ENCODE measurements at places on chromosomes 2 and 18.

- DNase-seq: no peak
These were observed 2.4 kb upstream of the MALT1 start for GRCh38 chr18:58668897-58669296.

DNA sequence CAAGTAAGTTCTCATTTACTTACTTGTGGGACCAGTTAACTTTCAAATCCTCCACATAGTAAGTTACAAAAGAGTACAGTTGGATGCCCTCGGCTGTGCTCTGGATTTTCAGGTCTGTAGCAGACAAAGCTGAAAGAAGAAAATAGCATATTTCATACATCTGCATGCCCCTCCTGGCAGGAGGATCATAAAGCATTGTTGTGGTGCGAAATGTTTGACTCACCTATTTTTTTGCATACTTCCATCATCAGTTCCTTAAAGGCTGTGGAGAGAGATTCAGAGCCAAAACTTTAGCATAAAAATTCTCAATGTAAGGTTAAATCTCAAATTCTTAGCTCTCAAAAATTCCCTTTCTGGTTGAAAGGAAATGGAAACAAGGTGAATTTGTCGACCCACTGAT lies 70.8 kb upstream of the LPIN2 start:
- DNase-seq: no peak

DNA sequence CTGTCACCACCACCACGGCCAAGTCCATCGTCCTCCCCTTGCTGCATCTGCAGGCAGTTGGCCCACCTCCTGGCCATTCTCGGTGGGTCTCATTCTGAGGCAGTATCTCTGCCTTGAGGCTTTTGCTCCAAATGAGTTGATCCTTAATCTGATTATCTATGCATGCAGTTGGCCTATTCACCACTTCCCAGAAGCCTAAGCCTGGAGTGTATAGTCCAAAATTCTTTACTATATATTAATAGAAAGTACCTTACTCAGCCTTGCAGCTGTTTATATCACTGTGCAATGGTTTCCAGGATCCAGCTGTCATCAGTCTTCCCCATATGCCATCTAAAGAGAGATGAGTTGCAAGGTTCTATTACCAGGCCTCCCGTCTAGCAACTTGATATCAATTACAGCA lies 292.4 kb downstream of the SS18 start:
- DNase-seq: no peak

- DNase-seq: no peak
These were observed 29.6 kb upstream of the ITGAV start for GRCh38 chr2:186560254-186560653.

DNA sequence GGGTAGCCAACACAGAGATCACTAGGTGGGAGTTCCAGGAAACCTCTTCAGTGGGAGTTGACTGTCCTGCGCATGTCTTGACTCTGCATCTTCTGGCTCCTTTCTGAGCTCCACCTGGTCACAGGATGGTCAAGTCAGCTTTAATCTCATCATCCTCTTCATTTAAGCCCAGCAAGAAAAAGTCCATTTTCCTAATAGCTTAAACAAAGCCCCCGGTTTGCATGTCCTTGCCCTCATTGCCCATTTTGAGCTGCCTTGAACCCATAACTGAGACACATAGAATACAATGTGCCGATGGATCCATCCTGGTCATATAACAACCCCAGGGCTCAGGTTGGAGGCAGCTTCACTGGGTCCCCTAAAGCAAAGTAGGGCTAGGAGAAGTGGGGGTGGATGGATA lies 40.8 kb downstream of the SPATS2L start:
- no peak for DNase-seq

DNA sequence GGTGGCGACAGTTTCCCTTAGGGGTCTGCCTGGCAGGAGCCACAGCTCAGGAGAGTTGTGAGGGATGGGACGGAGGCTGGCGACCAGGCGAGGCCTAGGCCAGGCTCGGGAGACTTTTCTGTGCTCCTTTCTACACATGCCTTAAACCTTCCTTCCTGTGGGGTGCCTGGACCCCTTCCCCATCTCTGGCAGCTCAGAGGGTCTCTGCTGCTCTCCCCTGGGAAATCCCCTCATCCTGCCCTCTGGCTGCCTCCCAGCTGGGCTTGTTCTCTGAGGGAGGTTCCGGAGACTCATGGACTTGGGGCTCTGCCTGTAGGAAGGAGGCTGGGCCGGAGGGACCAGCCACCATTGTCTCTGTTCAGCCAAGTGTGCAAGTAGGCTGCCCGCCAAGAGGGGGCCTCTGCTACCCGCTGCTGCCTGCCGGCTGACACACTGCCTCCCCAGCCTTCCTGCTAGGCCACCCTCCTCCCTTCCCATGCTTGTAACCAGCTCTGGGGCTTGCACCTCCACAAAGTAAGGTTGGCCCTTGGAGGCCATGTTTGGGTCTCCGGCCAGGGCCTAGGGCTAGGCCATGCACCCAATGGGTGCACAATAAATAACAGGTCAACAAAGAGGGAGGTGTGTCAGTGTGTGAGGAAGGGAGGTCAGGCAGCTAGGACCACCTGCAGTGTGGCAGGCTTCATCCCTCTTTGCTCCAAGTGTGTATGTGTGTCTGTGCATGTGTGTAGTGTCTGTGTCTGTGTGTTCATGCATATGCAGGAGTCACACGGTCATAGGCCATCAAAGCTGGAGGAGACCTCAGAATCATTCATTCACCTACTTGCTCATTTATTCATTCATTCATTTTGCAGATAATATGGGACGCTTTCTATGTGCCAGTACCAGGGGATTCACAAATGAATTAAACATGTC lies 28.8 kb downstream of the PSD4 start:
- no peak for DNase-seq

DNA sequence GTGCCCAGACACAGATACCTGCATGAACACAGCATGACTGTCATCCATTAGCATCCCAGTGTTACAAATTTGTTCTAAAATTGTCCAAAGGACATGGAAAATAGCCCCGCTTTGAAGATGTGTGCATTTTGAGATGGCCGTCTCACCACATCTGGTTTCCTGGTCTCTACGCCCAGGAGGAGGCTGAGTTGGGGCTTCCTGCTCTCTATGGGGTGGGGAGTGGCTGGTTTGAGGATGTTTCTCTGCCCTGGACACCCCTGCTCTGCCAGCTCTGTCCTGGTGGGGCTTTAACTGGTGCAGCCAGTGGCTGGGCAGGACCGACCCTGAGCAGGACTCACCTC lies 74.6 kb upstream of the SMAD7 start:
- no peak for DNase-seq

- peak; percentile 54 for DNase-seq
These were observed 2.2 kb downstream of the ITM2C start for GRCh38 chr2:230866756-230867523.

GRCh38 chr2:131146231-131146630 lies 41.1 kb downstream of the PLEKHB2 start:
- DNase-seq: no peak

DNA sequence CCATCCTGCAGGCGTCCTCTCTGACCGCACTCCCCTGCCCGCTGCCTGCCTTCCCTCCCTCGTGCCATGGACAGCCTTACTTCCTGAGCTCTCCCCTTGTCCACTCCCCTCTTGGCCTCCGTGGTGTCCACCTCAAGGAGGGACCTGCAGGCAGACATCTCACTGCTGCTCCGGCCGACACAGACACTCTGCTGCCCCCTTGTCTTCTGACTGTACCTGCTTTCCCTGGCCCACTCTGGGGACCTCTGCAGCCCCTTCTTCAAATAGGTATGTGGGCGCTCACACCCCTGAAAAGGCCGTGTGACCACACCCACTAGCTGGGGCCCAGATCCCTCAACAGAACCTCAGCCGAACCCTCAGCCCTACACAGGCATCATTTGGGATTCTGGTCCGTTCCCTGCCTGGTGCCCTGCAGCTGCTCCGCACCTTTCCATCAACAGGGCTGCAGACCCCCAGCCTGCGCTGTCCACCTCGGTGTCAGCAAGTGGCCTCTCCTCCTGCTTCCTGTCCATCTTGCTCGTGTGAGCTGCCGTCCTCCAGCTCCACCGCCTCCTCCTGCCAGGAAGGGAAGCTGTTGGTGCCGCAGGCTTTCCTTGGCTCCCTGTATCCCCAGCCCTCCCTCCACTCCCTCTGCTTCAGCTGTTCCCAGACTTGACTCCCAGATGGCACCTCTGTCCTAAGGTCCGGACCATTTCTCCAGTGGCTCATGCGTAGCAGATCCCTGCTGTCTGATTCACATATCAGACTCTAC lies 94.1 kb downstream of the KLHL29 start:
- DNase-seq: no peak

DNA sequence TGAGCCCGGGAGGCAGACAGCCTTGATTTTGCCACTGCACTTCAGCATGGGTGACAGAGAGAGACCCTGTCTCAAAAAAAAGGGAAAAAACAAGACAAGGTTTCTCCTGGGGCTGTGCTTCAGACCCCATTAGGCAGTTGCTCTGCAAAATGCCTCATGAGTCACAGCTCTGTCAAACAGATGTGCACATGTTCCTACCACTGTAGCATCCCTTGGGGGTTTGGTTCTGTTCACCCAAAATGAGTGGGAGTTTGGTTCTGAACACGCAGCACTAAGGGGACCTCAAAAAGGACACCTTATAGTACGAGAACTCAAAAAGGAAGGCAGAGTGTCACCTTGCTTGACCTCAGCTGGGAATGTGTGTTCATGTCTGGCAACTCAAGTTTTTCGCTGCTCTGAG lies 134.9 kb downstream of the RPIA start:
- DNase-seq: no peak

DNA sequence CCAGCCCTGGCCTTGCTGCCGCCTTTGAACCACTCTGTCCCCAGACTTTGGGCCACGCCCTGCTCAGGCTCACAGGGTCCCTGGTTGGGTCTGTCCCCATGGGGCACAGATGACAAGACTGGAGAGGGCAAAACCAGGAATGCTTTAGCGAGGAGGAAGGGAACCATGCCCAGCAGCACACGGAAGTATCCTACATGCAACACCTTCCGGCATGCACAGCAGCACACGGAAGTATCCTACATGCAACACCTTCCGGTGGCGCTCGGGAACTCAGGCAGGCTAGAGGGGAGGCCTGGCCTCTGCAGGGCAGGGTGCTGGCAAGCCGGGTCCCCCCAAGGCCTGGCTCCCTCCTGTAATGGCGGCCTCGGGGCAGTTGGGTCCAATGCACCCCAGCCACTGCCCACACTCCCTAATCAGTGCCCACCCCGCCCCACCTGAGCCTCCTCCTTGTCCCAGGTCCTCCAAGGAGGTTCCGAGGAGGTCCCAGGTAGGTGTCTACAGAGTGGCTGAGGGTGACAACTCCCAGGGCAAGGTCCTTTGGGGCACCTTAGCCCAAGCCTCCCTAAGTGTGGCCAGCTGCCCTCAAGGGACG lies 33.6 kb upstream of the SNED1 start:
- no peak for DNase-seq

GRCh38 chr18:57440331-57441070 lies 5.3 kb downstream of the ONECUT2 start:
- no peak for DNase-seq

GRCh38 chr2:55088400-55088799 lies 38.1 kb upstream of the RTN4 start:
- DNase-seq: no peak

GRCh38 chr2:54969940-54970338 lies 80.3 kb downstream of the RTN4 start:
- no peak for DNase-seq

GRCh38 chr2:160952464-160953254 lies 207.6 kb upstream of the TANK start:
- DNase-seq: no peak
